Panc1 (cell line): ENCODE measurements at places on chromosomes 6 and 20. TPM values are rescaled to one million over a fixed set of nuclear protein-coding genes. Genes with fewer than 3 reads are reported as not detected.

GRCh38 chr6:17589406-17590096 lies 10.6 kb upstream of the FAM8A1 start:
- DNase-seq: no peak
- no peak overlapping the region for H3K4me3 ChIP-seq
- H3K27ac ChIP-seq: no peak overlapping the region
- no peaks in the 10 kb centered on the region for H3K27me3 ChIP-seq

ABHD16B gene
- not detected for total RNA-seq

HTR1E gene
- total RNA-seq: not detected

- H3K36me3 ChIP-seq: no peaks in the 10 kb centered on the region
- H3K27me3 ChIP-seq: peaks cover 3% of the 10 kb centered on the region; the same call in 1 of the 2 replicates
- H3K4me3 ChIP-seq: no peak overlapping the region
- no peak for DNase-seq
Observed at GRCh38 chr6:11226005-11226404, 6.5 kb downstream of the NEDD9 start.

ADTRP gene
- total RNA-seq: not detected

PRND gene
- total RNA-seq: not detected

PREX1 gene
- total RNA-seq: 20.0 TPM

ADA gene
- 53.8 TPM for total RNA-seq

GRCh38 chr6:25359191-25359861 lies 80.2 kb downstream of the CARMIL1 start:
- DNase-seq: no peak
- no peak overlapping the region for H3K4me3 ChIP-seq
- no peaks in the 10 kb centered on the region for H3K36me3 ChIP-seq

- H3K4me1 ChIP-seq: no peaks in the 10 kb centered on the region
- DNase-seq: no peak
- no peak overlapping the region for H3K27ac ChIP-seq
- peaks cover 24% of the 10 kb centered on the region for H3K36me3 ChIP-seq
- H3K27me3 ChIP-seq: no peaks in the 10 kb centered on the region
Observed at GRCh38 chr20:38569747-38570525, 11.1 kb upstream of the ADIG start.

HLA-DOA gene
- 0.08 TPM for total RNA-seq

LST1 gene
- not detected for total RNA-seq

ZNFX1 gene
- 39.4 TPM for total RNA-seq

DNA sequence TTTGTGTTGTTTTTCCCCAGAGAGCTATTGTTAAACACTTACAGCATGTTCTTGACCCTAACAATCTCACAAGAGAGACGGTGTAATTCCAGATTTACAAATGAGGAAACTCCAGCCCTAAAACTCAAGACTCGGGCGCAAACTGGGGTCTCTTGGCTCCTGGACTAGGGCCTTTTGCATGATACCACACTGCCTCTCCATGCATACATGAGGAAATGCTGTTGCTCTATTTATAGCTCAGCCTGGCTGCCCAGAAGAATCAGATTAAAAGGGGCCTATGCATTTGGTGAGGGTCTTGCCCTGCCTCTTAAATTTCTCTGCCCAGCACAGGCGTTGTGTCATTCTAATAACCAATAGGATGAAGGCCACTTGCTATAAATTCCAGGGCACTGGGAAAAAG lies 30.5 kb upstream of the SNRPB2 start:
- no peaks in the 10 kb centered on the region for H3K4me1 ChIP-seq
- no peak for DNase-seq
- peaks cover 9% of the 10 kb centered on the region for H3K27me3 ChIP-seq
- no peaks in the 10 kb centered on the region for H3K36me3 ChIP-seq
